NCI-H2171 treated with DMSO at 0.1 percent for 48 hours (cell line): ENCODE measurements at places on chromosomes 2 and 18.

DNA sequence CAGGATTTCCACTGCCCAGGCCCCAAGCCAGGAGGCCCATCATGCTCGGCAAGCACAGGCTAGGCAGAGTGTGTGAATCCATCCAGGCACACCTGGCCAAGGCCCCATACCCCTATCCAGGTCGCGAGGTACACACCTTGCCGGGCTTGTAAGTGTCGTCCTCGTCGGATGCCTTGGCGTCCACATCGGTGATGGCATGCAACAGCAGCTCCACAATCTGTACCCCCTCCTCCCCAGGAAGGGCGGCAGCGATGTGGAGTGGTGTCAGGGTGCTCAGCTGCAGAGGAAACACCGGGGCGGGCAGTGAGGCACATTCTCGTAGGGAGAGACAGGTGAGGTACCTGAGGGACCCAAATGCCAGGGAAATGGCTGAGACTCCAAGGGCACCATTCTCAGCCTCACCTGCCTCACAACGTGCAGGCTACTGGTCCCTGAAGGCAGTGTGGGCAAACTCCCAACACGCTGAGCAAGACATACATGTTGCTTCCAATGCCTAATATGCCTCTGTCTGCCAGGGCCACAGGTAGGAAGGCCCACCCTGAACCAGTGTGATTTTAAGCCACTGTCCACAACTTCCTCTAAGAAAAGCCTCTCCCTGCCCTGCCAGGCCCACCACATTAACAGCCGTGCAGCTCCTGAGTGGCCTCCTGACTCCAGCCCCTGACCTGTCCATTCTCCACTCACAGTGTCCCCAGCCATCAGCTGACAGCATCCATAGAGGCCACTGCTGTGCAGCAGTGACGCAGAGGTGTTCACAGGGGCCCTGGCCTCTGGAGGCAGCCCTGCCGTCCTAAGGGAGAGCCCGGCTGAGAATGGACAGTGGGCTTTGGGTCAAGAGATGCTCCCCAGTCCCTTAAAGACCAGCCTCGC lies 44.9 kb downstream of the ANKMY1 start:
- no peak for DNase-seq

- no peak for DNase-seq
Measured at GRCh38 chr2:42129947-42130346, 39.2 kb upstream of the EML4 start.

GRCh38 chr2:168649105-168649504 lies 153.3 kb upstream of the NOSTRIN start:
- DNase-seq: peak; percentile 44

GRCh38 chr2:233462202-233462785 lies 104.3 kb downstream of the USP40 start:
- no peak for DNase-seq

- no peak for DNase-seq
Measured at GRCh38 chr2:118852605-118853128, 5.2 kb upstream of the EN1 start.

DNA sequence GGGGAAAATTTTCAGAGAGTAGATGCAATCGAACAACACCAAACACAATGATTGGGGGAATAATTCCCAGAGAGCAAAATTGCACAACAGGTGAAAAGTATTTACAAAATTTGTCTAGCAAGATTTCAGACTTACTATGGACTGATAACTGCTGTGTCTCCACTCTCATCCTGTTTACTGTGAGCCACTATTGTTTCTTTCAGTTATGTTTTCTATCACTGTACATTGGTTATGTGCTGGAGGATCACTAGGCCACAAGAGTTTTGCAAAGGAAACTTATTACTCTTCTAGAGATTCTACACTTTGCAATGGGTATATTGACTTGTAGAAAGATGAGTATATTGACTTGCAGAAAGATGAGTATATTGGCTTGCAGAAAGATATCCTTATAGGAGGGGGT lies 934.1 kb upstream of the CRIM1 start:
- DNase-seq: no peak

DNA sequence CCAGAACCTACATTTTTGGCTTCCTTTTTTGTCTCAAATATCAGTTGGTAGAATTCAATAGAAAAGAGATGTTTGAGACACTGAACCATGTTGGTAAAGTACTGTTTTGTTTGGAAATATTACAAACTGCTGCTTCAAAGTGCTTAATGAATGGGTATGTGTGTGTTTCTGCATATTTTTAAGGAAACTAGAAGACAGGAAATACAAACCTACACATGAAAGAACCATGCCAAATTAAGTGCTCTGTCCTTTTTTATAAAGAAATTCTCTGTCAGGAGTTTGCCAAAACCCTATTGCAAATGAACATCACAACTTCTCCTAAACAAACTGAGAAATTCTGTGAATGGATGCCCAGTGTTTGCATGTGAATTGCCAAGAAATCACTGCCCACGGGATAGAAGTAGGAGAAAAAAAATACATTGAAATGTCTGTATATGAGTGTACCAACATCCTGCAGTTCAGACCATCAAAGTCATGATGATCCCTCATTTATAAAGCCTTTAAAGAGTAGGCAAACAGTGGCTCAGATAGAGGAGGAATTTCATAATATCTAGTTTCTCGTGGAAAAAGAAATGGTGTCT lies 69.6 kb upstream of the RND3 start:
- DNase-seq: no peak

DNA sequence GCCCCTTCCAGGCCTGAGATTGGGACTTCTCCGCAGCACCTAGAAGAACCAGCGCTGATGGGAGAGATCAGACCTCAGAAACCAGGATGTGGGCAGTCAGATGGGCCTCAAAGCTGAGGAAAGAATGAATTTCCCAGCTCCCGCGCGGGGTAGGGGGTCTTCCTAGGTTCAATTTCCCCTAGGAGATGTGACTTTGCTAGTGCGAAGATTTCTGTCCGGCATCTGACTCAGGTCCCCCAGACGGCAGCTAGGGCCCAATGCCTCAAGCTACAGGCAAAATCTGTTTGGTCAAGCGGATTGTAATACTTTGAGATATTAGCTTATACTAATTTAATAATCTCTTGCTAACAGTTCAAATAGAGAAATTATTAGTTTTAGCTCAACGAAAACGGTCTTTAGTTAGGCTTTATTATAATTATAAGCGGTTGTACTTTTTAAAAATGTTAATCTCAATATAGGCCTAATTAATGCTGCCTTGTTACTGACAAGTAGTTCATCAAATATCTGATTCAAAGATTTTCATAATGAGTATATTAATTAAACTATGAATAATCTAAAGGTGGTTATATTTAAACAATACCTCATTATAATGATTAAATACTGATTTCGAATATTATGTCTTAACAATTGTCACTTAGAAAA lies 5.8 kb downstream of the DLX1 start:
- DNase-seq: no peak

- DNase-seq: peak; percentile 32
Measured at GRCh38 chr2:45860136-45861121, 209.0 kb downstream of the PRKCE start.

GRCh38 chr2:25079050-25079635 lies 37.3 kb downstream of the EFR3B start:
- no peak for DNase-seq

GRCh38 chr2:110101280-110101844 lies 14.3 kb downstream of the MALL start:
- peak; percentile 82 for DNase-seq

- no peak for DNase-seq
Measured at GRCh38 chr18:59517446-59518165, 158.5 kb upstream of the LMAN1 start.

DNA sequence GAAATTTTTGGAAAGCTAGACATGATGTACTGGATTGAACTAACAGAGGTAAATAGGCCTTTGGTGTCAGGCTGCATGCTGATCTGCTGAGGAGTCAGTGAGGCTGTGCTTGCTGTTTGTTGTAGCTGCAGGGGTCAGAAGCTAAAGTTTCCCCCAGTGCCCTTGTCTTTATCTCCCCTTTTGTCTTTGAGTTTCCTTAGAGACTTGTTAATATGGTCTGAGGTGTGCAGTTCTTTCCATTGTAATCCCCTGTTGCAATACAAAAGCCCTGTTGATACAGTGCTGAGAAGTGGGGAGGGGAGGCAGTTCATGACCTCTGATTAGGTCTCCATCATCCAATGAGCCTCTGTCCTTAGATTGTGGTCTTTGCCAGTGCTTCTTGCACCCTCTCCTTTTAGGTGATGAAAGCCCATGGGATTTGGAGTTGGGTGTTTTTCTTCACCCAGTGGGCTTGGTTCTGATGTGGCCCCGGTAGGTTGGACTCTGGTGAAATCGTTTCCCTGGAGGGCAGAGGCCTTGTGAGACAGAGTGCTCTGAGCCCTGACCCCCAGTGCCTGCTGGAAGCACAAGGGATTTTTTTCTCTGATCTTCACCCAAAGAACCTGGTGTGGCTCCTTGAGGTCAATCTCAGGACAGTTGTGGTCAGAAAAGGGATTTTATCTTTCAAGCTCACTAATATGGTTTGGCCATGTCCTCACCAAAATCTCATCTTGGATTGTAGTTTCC lies 163.1 kb downstream of the TMEM18 start:
- DNase-seq: no peak

GRCh38 chr2:2914252-2914651 lies 463.4 kb downstream of the EIPR1 start:
- no peak for DNase-seq

- no peak for DNase-seq
Measured at GRCh38 chr18:62368100-62368499, 43.0 kb downstream of the TNFRSF11A start.

- no peak for DNase-seq
Measured at GRCh38 chr2:8663997-8664396, 17.9 kb upstream of the ID2 start.

DNA sequence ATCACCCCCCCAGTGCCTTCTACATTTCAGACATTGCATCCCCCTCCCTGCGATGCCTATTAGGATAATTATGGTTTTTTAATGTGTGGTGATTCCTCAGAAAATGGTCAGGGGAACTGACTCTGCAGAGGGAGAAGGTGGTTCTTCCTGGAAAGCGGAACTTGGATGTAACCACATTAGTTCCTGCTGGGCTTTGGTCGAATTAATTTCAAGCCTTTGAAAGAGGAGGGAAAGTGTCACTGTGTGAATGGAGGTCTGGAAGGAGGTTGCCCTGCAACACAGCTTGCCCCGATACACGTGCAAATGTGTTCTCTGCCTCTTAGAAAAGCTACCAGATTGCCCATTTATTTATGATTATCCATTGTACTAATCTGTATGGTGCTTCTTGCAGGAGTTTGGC lies 63.2 kb upstream of the TPO start:
- DNase-seq: no peak

GRCh38 chr2:241065355-241065803 lies 36.7 kb downstream of the MTERF4 start:
- DNase-seq: no peak

- no peak for DNase-seq
Measured at GRCh38 chr18:45978084-45978483, 11.0 kb upstream of the EPG5 start.

GRCh38 chr2:191347154-191347553 lies 102.0 kb downstream of the MYO1B start:
- DNase-seq: no peak

DNA sequence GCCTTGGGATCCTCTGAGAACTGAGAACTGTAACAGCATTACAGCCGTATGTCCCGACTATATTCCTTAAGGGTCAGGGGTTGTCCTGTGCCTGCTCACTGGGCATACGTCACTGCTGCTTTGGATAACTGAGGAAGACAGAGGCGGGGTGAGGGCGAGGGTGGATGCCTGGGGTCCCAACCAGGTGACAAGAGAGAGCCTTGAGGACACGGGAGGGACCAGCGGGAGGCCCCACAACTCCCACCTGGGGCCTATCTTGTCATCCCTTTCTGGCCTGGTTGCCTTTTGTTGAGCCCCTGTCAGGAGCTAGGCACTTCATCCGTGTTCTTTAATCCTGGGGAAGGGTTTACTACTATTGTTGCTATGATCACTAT lies 28.8 kb downstream of the INPP5D start:
- DNase-seq: no peak

DNA sequence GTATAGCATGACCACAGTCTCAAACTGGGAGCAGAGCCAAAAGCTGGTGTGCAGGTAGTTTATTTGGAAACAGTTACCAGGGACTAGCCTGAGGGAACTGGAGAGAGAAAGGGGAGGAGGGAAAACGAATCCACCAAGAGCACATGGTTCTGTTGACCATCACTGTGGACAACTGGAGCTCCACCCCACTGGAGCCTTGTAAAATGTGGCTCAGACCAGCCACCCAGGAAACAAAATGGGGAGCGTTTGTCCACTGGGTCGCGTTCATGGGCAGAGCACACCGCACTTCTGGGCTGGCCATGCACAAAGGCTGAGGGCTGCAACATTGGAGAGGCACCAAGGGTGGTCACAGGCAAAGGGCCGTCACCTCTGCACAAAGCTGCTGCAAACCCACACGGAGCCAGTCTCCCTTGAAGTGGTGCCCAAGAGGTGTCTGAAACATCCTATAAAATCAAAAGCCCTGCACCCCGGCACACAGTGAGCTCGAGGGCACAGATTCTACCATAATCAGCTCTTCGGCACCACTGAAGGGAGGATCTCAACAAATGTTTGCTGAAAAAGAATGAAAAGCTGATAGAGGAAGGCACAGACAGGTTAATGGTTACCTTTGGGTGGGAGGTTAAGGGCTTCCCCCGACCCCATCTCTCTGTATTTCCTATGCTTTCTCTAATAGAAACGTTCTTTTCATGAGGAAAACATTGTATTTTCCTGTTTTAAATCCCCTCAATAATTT lies 192.9 kb downstream of the INHBB start:
- no peak for DNase-seq

GRCh38 chr2:57987835-57988573 lies 58.6 kb upstream of the VRK2 start:
- DNase-seq: no peak

- no peak for DNase-seq
Measured at GRCh38 chr2:30312916-30313315, 81.6 kb downstream of the LBH start.

GRCh38 chr2:129801575-129801974 lies 177.9 kb upstream of the RAB6C start:
- DNase-seq: no peak
